ENCODE measurements at places on chromosomes 12 and 14.

DNA sequence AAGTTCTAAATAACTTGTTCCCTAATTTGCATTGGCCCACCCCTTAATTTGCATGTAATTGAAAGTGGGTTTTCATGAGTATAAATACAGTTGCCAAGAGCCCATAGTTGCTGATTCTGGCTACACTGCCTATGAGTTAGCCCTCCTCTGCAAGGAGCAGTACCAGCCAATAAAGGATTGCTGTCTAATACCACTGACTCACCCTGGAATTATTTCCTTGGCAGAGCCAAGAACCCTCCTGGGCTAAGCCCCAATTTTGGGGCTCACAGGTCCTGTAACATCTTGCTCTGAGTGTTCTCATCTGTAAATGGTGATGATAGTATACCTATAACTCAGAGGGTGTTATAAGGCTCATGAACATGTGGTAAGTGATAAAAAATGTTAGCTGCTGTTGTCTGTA, 6.8 kb downstream of the TTC8 start:
- DNase-seq, result no peak

DNA sequence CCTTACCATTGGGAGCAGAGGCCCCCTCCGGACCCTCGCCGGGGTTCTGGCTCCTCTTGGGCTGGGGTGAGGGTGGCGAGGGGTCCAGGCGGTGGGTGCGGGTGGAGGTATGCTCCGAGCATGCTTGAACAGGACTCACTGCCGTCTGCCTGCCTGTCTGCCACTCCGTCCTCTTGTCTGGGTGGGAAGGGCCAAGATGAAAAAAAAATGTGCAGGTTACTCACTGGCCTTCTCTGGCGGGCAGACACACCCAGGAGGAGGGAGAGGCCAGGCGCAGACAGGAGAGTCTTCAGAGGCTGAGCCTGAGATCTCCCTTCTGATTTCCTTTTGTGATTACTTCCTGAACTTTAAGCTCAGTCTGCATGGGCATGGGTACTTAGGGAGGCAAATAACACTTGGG, 76.1 kb downstream of the STON2 start:
- no peak for DNase-seq

- DNase-seq, result no peak
These were observed 599 bp upstream of the CPSF6 start for GRCh38 chr12:69238589-69239351.

- DNase-seq, result no peak
These were observed 2.2 kb downstream of the IRF2BPL start for GRCh38 chr14:77026166-77026929.
